T-helper 2 cell (primary cell): ENCODE measurements at places on chromosomes 13 and 19.
A peak's percentile ranks its signal among the peaks of the same experiment; 100 is the strongest.

DNA sequence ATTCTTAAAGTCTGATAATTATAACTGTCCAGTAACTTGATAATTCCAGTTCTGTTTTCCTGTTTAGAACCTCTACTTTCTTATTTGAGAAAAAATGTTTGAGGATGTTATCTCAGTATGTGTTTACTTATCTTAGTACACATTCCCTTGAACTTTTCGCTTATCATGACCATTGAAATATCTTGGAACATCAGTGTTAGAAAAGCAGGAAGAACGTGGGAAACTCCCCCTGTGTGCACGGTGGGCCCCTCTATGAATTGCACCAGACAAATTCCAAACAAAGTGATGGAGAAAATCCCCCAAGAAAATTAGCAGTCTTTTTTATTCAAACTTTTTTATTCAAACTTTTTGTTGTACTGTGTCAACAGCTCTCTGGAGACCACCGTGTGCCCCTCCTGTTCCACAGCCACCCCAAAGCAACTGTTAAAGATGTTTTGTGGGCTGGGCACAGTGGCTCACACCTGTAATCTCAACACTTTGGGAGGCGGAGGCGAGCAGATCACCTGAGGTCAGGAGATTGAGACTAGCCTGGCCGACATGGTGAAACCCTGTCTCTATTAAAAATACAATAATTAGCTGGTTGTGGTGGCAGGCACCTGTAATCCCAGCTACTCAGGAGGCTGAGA is 78.3 kb upstream of the PEG3 start:
- DNase-seq = no peak

GRCh38 chr19:1062387-1063029 is 4.5 kb upstream of the ARHGAP45 start:
- peak; percentile 36 for DNase-seq

- DNase-seq = no peak
Observed at GRCh38 chr19:31538879-31539278, 189.6 kb upstream of the TSHZ3 start.

DNA sequence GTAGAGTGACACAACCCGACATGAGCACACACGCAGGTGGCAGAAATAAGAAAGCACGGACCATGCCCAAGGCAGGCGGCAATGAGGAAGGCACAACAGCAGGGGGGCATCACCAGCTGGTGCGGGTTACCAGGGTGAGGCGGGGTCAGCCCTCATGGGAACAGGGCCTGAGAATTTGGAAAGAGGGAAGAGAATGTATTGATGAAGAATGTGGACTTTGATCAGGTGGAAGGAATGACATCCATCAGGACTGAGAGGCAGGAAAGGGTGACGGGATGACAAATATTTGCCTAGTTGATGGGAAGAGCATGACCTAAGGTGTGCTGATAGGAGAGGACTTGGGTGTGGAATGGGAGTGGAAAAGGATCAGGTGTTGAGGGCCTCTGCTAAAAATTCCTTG is 177.5 kb downstream of the ABCC4 start:
- no peak for DNase-seq

GRCh38 chr13:37040789-37041188 is 18.7 kb downstream of the SUPT20H start:
- no peak for DNase-seq

- no peak for DNase-seq
Observed at GRCh38 chr19:54389553-54389952, 24.8 kb upstream of the LAIR1 start.

DNA sequence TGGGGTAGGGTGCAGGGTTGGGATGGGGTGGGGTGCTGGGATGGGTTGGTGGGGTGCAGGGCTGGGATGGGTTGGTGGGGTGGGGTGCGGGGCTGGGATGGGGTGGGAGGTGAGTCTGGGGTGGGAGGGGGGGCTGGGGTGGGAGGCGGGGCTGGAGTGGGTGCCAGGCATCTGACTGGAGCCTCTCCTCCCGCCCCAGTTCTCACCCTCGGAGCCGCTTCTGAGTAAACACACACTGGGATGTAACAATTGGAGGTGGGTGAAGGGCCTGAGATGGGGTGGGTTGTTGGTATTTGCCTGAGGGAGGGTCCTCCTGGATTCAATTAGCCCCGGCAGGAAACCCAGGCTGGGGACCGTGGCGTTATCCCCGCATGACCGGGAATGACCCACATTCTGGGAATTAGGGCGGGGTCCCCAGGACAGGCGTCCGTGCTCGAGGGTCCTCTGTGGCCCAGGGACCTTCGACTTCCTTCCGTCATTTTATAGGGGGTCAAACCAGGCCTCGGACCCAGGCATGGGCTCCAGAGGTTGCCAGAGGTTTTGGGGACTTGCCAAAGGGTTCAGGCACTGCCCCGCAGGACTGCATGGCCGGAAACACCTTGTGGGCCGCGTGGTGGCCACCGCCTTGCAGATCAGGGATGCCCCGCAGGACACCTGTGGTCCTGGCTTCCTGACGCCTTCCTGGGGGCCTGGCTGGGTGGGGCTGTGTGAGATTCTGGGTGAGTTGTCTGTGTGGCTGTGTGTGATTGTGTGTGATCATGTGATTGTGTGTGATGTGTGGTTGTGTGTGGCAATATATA is 1.4 kb downstream of the TMPRSS9 start:
- no peak for DNase-seq

DNA sequence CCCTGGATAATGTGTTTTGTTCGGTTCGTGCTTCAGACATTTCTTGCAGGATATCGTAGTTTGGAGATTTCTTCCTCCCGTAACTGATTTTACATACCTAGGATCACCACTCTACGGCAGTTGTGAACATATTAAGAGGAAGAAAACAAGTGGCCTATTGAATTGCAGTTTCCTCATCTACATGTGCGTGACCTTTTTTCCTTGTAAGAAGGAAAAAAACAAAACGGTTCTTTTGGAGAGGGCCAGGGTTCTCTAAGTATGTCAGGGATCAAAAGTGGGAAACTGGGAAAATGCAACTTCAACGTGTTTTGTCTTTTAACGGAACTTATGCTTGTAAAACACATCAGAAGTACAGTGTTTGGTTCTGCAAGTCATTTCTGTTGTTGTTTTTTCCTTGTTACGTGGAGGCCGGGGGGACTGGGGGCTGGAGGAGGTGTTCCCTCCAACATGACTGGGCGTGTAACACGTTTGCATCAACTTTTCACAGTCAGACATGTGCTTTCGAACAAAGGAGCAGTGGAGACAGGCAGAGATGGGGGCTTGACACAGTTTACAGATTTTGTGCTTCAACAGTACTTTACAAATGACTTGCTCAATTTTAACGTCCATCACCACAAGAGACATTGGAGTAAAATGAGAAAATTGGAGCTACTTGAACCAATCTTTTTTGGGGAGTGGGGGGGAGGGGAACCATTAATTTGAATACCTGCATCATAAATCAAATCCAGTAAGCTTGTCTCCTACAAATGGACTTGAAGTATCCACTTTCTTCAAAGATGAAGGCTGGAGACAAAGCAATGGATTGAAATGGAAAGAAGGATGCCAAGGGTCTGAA is 3.8 kb downstream of the ZC3H4 start:
- DNase-seq = peak; percentile 48

DNA sequence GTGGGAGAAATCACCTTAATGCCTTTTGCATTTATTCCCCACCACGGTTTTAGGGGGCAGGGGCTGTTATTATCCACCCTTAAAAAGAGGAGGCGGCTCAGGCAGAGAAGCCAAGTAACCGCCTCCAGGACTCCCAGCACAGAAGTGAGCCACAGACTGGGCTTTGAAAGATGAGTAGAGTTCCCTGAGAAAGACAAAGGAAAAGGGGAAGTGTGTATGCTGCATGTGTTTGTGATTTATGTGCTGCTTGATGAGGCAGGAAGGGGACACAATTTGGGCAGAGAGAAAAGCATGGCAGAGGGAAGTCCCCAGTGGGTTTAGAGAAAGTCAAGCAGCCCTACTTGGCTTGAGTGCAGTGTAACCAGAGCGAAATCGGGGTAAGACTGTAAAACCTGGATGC is 85.0 kb downstream of the DOCK9 start:
- DNase-seq = no peak

DNA sequence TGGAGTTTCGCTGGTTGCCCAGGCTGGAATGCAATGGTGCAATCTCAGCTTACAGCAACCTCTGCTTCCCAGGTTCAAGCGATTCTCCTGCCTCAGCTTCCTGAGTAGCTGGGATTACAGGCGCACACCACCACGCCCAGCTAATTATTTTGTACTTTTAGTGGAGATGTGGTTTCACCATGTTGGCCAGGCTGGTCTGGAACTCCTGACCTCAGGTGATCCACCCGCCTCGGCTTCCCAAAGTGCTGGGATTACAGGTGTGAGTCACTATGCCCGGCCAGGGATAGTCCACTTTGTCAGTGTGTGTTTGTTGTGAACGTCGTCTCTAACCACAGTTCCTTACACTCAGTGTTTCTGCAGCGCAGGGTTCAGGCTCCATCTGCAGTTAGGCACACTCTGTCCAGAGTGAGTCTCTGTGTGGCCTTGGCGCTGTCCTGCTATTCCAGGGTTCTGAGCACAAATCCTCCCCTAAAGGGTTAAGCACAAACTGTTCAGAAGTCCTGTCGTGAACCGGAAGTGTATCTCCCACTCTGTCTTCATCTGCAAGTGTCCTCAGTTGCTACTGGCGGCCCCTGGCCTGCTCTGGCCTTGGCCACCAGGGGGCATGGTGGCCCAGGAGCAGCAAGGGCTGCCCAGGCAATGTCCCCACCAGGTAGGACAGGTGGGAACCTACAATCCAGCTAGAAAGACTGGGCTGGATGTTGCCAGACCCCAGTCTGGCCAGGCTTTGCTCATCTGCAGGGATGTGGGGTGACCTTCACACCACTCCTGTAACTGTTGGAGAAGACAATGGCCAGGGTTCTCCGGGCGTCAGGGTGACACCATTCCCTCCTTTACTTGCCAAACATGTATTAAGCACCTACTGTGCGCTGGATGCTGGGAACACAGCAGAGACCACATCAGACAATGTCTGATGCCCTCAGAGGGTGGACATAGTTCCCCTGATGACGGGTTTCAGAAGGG is 38.8 kb upstream of the GATAD2A start:
- DNase-seq = peak; percentile 58

GRCh38 chr13:50645092-50645491 is 198.4 kb downstream of the DLEU7 start:
- no peak for DNase-seq

- DNase-seq = no peak
Observed at GRCh38 chr13:26503826-26504594, 53.5 kb upstream of the WASF3 start.

- no peak for DNase-seq
Observed at GRCh38 chr19:29320618-29321017, 107.7 kb upstream of the UQCRFS1 start.

GRCh38 chr13:111280226-111280625 is 40.2 kb upstream of the TEX29 start:
- DNase-seq = no peak

- no peak for DNase-seq
Observed at GRCh38 chr13:99265821-99266426, 7.7 kb upstream of the GPR18 start.

- DNase-seq = no peak
Observed at GRCh38 chr13:113043931-113044330, 61.7 kb upstream of the F7 start.

- peak; percentile 21 for DNase-seq
Observed at GRCh38 chr19:7870571-7871436, 3.4 kb downstream of the PRR36 start.

DNA sequence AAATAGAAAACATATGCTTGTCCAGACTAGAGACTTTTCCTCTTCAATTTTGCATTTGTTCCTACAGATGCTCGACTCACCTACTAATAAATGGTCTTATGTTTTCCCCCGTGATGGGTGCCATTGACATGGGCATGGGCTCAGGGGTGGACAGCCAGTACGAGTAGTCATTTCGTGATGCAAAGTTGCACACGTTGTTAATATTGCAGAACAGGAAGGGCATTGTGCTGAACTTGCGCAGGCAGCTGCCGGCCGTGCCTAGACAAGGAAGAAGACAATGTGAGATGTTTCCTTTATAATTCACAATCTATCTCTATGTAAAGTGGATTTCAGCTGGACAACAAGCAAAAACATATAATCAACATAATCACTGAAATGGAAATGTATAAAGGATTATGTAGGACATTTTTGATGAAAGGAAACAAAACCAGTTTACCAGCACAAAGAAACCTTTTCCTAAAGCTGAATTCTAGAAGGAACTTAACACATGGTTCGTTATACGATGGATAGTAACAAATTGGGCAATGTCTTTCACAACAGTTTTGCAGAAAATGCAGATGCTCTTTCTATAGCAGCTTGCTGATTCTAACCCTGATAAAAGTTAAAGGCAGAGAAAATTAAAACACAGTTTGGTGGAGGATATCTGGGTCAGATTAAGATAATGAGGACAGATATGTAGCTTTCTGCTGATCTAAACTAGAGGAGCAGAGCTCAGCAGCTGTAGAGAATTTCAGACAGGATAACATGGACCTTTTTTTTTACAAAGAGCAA is 145.7 kb downstream of the COL4A1 start:
- DNase-seq = no peak

DNA sequence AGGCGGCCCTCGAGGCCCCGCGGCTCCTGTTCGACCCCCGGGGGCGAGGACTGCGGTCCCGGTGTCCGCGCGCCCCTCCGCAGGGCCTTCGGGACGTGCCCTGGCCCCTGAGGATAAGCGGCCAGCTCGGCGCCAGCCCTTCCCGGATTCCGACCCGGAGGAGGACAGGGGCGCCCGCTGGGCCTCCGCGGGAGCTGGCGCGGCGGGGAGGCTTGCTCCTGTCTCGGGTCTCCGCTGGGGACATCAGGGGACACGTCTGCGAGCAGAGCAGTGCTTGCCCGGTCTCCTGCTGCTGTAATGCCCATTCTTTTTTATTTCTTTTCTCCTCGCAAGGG is 829 bp downstream of the B3GLCT start:
- peak; percentile 31 for DNase-seq

GRCh38 chr19:17107546-17108452 is 32.2 kb downstream of the MYO9B start:
- DNase-seq = no peak

DNA sequence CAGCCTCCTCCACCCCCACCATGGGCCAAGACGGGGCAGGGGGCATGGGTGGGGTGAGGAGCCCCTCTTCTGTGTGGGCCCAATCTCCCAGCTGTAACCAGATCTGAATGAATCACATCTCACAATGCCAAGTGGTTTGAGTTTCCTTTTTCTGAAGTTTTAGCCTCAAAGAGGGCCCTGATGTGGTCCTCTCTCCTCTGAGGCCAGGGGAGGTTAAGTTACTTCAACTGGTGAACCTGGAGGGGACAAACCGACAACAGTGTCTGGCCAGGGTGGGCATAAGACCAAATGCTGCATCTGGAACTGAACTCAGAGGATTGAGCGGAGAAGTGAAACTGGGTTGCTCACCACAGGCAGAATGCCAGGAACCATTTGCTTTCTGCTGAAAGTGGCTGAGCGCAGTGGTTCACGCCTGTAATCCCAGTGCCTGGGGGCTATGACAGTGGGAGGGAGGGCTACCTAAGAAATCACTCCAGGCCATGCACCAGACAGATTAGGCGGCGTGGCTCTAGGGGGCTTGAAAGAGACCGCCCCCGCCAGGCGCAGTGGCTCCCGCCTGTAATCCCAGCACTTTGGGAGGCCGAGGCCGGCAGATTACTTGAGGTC is 15.4 kb upstream of the IRGC start:
- no peak for DNase-seq
